Naive thymus-derived CD4-positive, alpha-beta T cell (primary cell): ENCODE measurements at places on chromosomes 5 and 9. TPM values are rescaled to one million over a fixed set of nuclear protein-coding genes. Genes with fewer than 3 reads are reported as not detected.

Gene KIF4B
- not detected for total RNA-seq

Gene ARHGEF39
- not detected for total RNA-seq

Gene FCN1
- 7.7 TPM for total RNA-seq

Gene SPINK6
- total RNA-seq, result not detected in 2 replicates

Gene ZFR
- total RNA-seq, result 59.3 TPM

Gene DNAH5
- total RNA-seq, result not detected

Gene GRM6
- not detected for total RNA-seq

Gene ZMAT2
- total RNA-seq, result 60.5 TPM

Gene HTR4
- total RNA-seq, result not detected
